ENCODE measurements at places on chromosomes 2 and 18.

- no peak for DNase-seq
Observed at GRCh38 chr2:128404709-128405466, 86.2 kb upstream of the HS6ST1 start.

GRCh38 chr2:118925476-118925875 is 16.5 kb upstream of the MARCO start:
- DNase-seq = no peak

- no peak for DNase-seq
Observed at GRCh38 chr2:105102001-105102400, 64.1 kb downstream of the MRPS9 start.

GRCh38 chr18:28875059-28875458 is 698.1 kb upstream of the CDH2 start:
- DNase-seq = no peak

DNA sequence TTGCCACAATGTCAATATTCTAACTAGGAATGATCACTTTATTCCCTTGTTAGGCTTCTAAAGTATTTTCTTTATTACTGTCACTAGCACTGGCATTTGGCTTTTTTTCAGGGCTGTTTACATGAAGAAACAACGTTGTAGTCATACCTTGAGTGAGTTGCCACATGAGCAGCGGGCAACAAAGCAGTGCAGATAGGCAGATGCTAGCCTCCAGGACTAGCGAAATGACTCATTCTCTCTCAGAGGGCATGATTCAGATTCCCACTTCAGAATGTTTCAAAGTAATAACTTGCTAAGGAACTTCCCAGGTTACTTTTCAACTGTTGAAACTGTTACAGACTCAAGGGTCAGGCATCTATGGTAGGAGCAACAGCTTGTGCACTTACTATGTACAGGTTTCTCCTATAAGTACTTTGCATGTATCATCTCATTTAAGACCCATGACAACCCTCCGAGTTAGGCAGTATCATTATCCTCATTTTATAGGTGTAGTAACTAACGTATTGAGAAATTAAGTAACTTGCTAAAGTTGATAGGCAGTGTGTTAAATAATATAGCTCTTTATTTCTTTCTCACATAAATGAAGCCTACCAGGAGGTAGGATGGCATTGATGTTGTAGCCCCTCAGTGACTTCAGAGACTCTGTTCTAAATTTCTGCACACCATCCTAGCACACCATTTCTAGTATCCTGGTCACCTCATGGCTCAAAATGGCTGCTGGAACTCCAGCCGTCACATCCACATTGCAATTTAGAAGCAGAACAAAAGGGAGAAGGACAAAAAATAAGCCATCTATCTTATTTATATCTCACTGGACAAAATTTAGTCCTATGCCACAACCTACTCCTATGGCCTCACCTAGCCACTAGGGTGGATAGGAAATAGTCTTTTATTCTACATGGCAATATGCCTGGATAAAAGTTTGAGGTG is 83.3 kb downstream of the ICOS start:
- DNase-seq = no peak

- no peak for DNase-seq
Observed at GRCh38 chr2:219001577-219002394, 8.6 kb upstream of the CRYBA2 start.

DNA sequence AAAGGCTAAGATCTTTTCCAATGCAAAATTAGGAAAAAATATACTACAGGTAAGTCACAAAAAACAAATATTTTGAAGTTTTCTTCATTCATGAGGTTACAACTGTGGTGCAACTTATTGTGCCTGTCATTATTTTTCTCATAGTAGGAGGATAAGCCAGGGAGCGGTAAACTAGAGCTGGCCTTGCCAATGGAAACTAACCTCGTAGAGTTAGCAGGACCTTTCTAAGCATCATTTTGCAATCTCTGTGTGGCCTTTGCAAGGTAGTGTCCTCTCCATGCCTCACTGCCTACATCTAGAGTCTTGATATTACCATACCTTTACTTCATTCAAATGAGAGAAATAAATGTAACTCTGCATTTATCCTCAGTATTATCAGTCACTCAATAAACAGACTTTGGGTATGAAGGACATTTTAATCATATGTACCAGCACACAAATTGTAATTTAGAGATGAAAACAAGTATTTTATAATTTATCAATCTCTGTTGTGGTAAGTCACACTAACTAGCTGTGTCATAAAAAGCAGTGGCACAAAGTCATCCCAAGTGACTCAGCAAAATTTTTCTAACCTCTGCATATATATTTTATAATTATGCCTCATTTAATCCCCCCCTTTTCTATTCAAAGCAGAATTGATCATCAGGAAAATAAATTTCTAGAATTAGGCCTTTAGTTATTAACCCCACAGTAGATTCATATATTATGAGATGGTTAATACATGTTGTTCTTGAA is 47.0 kb downstream of the LANCL1 start:
- no peak for DNase-seq

GRCh38 chr2:101753720-101754490 is 56.4 kb downstream of the MAP4K4 start:
- DNase-seq = no peak

GRCh38 chr2:176500901-176501300 is 231.7 kb downstream of the MTX2 start:
- no peak for DNase-seq
